NCI-H2171 (cell line): ENCODE measurements at places on chromosomes 1 and 21.

DNA sequence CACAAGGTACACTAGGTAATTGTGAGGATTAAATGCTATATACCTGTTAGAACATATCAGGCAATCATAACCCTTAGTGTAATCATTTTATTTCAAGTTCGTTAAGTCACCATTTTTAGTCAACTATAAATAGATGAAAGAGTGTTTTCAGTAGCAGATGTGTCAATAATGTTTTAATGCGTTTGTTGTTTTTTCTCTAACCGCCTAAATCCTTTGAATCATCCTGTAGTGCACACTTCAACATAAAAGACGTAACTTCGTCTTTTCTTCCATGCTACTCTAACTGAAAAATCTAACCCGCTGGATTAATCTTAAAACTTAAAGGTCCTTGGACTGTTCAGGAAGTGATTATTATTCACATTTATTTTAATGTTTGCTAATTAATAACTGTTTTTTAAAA, 7.2 kb upstream of the LBR start:
- DNase-seq, result no peak

- no peak for DNase-seq
These were observed 38.9 kb upstream of the ZBTB18 start for GRCh38 chr1:244012202-244012601.

DNA sequence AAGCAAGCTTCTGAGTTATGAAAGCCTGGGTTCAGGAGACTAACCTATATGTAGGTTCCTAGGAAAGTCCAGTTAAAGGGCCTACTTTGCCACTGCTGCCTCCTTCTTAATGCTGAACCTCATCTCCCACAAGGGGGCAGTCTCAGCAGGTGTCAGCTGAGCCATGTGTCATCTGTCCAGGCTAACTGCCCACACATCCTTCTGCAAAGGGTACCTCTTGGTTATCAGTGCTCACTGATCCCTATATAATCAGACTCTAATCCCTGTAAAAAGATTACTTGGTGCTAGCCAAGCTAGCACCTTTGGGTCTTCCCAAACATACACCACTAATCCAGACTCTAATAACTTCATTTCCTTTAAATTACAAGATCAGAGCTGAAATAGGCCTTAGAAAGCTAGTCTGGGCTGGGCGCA, 9.0 kb downstream of the PRDX1 start:
- DNase-seq, result no peak

DNA sequence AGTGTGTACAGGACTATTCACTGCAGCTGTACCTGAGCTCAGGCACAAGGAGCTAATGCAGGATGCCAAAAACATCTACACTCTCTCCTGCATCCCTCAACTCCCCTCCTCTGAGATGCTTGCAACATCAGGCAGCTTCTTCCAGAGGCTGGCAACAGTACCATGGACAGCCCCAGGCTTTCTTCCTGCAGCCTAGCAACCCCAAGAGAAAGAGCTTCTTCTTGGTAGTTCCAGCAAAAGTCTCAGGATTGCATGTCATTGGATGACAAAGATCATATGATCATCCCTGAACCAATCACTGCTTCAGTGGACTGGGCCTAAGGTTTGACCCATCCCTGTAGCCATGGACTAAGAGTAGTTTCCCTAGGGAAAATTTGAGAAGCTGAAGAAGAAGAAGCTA, 46.7 kb downstream of the CAMK2N1 start:
- DNase-seq, result no peak

DNA sequence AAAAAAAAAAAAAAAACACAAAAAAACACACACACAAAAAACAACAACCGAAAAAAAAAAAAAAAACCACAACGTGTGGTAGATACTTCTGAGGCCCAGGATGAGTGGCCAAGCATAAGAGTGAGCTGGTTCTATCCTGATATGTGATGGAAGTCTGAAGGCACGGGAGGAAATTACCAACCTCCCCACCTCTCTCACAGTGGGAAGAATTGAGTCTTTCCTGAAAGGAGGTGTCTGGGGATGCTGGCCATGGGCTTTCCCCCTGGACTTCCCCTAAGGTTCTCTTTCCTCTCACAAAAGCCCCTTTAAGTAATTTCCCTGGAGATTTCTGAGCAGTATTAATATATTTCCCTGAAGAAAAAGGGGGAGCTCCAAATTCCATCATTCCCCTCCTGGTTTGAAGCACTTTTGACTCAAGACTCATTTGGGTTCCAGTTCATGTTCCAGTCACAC, 5.2 kb downstream of the TMCC2 start:
- no peak for DNase-seq

DNA sequence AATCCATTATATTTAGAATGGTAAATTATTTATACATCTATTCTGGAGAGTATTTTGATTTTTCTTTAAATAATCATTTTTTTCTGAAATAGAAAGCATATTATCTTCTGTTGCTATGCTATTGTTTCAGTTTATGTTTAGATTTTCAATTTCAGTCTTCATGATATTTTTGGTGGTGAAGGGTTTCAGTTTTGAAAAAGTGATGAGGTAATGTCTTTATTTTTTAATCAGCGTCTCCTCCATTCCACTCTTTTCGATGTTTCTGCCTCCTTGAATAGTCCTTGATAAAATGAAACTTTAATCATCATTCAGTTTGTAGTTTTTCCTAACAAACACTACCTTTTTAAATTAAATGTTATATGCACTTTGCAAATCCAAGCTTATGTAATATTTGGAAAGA, 428.6 kb downstream of the PTPRC start:
- no peak for DNase-seq

DNA sequence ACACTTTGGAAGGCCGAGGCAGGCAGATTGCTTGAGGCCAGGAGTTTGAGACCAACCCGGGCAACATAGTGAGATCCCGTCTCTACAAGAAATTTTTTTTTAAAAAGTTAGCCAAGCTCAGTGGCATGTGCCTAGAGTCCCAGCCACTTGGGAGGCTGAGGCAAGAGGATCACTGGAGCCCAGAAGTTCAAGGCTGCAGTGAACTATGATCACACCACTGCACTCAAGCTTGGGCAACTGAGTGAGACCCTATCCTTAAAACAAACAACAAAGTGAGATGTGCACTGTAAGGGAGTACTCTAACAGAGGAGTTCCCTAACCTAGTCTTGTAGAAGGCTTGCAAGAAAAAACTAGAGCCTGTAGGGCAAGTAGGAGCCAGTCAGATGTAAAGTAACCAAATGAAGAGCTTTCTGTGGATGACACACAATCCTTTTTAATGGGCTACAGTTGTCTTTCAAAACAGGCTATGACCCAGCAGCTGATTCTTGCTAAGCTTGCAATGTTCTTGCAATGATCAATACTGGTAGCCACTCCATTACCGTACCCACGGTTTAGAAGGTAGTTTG, 38.0 kb upstream of the SRP9 start:
- no peak for DNase-seq

DNA sequence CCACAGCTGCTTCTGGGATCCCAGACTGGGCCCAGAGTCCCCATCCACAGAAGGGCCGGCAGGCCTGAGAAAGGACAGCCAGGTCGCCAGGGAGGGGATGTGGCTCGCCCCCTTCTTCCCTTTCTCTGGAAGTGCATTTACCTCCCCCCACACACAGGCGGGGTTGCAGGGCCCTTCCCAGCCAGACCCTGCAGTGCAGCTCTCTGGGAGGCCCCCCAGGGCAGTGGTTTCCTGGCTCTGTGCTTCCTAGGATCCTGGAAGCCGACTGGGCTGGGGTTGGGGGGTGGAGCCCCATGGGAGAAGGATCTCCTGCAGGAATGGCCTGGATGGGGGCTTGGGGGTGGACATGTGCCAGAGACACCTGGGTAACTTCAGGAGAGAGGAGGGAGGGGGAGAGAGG, 4.2 kb upstream of the COL6A1 start:
- no peak for DNase-seq

DNA sequence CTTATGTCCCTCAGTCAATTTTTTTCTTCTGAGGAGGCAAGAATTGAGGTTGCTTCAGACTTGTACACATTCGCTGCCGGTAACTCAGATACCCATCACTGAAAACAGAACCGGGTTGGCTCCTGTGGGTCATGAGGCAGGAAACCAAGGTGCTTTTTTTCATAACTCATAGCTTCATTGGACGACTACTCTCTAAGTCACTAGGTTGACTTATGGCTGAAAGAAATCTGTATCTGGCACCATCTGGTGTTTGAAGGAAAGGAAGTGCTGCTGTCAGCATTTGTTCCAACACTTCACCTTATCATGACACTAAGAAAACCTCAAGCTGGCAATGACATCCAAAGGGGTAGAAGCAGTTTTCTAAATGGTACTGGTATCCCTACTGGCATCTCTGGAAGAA, 82.3 kb downstream of the TBX19 start:
- no peak for DNase-seq

- DNase-seq, result no peak
These were observed 844 bp downstream of the C1orf146 start for GRCh38 chr1:92218559-92218958.

GRCh38 chr1:75707191-75707590, 17.3 kb upstream of the ACADM start:
- no peak for DNase-seq

DNA sequence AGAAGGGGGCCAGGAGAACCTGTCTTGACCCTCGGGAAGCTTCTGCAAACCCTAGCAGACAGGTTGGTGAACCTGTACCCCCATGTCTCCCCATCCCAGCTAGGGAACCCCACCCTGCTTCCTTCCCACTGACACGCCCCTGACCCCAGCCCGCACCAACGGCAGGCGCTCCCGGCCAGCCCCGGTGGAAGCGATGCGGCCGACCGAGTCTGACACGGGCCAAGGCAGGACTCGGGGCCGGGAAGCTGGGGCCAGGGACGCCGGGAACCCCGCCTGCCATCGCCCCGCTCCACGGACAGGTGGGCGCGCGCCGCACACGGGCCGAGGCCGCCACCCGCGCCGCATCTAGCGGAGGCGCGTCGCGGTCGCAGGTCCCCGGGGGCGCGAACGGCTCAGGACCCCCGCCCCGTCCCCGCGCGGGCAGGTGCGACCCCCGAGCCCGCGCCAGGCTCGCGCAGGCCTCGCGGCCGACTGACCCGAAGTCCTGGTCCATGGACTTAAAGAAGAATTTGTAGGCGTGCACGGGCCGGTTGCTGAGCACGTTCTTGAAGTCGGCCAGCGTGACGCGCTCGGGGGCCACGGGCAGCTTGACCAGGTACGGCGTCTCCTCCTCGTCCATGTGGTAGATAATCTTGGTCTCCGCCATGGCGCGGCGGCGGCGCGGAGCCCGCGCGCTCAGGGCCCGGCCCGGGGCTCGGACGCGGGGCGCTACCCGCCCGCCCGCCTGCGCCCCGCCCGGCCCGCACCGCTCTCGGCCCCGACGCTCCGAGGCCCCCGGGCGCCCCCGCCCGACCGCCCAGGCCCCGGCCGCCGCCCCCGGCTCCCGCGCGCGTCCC, 580 bp downstream of the DVL1 start:
- DNase-seq, result no peak

- DNase-seq, result no peak
These were observed 1.3 kb downstream of the SH2D2A start for GRCh38 chr1:156815307-156815826.

- DNase-seq, result no peak
These were observed 46.1 kb downstream of the ITSN1 start for GRCh38 chr21:33688353-33688752.

- no peak for DNase-seq
These were observed 9.7 kb downstream of the CD2 start for GRCh38 chr1:116763787-116764465.

DNA sequence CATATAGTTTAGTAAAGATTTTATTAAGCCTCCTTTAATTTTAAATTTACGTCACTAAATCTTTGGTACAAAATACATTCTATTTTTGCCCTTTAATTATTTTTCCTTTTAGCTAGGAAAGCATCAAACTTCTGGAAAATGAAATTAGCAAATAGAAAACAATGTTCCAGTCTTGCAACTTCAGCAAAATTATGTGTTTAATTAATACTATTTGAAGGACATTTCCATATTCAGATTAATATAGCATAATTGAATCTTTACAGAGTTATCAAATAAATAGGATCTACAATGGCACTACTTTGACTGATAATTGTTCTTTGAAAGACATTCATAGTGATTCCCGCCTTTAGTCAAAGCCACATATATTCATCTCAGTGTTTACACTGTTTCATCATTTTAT, 904.2 kb downstream of the KCNT2 start:
- no peak for DNase-seq

DNA sequence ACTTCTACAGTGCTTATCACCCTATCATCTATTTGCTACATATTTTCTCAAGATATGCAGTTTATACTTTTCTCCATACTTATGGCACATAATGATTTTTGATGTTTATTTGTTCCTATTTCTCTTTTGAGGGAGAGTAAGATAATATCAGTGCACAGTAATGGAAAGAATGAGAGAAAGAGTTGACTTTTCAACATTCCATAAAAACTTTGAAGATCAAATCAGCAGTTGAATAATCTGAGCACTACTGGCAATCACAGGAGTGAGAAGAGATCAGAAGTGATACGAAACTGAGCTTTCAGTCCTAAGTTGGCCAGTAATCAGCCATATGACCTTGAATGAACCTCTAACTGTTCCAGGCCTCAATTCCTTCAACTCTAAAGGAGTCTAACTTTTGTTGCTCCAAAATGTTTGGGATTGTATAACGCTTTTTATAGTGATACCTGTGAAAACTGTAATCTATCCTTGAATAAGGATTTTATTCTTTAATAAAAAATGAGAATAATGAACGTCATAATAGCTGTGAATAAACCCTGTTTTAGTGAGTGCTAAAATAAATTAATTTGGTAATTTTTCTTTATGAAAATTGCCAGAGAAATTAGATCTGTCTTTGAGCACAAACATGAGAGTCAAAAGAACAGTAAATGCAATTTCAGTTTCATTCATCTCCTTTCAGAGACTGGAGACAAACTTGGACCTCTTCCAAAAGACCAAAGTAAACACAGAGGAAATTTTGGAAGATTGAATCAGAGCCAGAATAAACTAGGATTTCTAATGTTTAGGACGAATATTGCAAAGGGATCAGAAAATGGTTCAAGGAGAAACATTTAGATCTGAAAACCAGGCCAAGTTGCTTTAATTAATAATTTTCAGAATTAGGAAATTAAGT, 309.9 kb downstream of the ADGRL2 start:
- DNase-seq, result peak; percentile 45

- no peak for DNase-seq
These were observed 23.8 kb downstream of the CASQ2 start for GRCh38 chr1:115744646-115745275.

- no peak for DNase-seq
These were observed 104.6 kb downstream of the KCND3 start for GRCh38 chr1:111884772-111885443.

- no peak for DNase-seq
These were observed 115.6 kb downstream of the GREM2 start for GRCh38 chr1:240496356-240496755.

GRCh38 chr1:240833075-240833474, 221.1 kb upstream of the GREM2 start:
- DNase-seq, result no peak

GRCh38 chr1:221648201-221648600, 93.7 kb downstream of the DUSP10 start:
- no peak for DNase-seq
